Cortex of kidney (tissue), 1 donor: ENCODE measurements at places on chromosomes 4 and X.

GRCh38 chr4:131638781-131639180 lies 1510.3 kb upstream of the PCDH10 start:
- DNase-seq: no peak

DNA sequence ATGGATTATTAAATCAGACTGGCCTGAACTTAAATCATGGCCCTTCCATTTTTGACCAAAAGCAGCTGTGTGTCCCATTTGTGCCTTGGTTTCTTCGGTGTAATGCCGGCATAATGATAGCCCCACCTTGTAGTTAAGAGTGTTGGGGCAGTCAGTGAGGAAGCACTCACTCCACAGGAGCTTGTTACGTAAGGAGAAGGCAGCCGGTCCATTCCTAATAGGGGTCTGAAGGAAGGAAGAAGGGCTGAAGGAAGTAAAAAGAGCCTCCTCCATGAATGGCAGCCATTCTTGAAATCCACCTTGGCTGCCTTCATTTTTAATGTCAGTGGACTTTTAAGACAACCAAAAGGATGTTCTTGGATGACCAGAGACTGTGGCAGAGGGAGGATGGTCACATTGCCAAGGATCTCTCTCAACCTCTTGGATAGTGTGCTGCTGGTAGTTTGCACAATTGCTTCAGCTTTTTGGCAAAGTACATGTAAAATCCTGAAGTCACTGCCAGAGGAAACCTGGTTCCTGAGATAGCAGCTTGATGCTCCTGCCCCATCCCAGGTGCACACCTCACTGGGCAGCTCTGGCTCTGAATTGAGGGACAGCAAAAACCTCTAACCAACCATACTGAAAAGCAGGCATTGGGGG lies 113.5 kb downstream of the PTTG2 start:
- no peak for DNase-seq

DNA sequence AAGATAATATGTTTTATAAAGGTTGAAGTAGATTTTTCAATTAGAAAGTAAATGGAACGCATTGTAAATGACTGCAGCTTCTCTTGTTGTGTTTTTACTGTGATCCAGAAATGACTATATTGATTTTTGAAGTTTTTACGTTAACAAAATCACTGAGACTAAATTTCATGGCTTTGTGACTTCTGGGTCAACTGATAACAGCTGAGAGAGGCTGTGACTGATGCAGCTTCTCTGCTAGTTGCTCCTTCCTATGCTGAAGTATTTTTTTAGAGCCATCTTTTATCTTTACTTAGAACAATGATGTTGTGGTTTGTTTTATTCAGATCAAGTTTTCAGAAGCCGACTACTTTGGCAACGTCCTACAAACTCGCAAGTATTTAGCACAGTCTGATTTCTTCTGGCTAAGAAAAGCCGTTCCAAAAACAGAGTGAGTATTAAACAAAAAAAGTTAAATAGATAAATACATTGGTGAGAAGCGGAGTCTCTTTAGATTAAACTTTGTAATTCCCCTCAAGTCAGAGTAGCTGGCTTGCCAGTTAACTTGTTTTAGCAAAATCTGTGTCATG lies 94.7 kb upstream of the CBLL2 start:
- DNase-seq: no peak

- no peak for DNase-seq
Observed at GRCh38 chr4:156291317-156291716, 337.7 kb upstream of the CTSO start.

- DNase-seq: no peak
Observed at GRCh38 chr4:1574601-1575417, 109.3 kb downstream of the FAM53A start.

DNA sequence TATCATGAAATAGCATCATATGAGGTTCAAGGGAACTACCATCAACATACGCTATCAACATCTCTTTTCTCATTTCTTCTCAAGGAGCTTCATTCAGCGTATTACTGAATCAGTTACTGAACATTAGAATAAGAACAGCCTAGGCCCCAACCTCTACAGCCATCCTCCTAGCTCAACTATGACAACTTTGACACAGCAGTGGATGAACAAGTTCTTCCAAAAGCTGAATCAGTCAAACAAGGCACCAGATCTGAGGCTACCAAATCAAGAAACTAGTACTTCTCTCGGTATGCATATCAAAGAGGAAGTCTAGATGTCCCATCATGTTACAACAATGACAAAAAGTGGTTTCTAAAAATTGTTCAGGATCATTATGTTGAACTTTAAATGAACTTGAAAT lies 57.4 kb downstream of the GATB start:
- DNase-seq: no peak

GRCh38 chrX:119573840-119574393 lies 446 bp upstream of the UBE2A start:
- DNase-seq: no peak

DNA sequence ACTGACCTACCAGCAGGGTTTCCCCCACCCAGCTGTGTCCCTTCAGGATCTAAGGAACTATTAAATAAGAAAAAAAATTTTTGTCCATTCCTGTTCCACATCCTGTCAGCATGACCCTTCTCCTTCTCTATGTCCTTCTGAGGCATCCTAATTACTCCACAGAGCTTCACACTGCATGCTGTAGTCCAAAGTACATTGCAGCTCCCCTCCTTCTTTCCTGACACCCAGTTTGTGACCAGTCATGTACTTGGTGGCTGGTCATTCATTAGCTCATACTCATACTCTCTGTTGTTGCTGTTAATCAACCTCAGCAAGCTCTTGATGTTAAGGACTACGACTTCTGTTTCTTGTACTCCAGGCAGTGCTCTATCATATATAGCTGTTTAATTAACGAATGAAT lies 2.4 kb upstream of the EGF start:
- no peak for DNase-seq

- no peak for DNase-seq
Observed at GRCh38 chr4:87060957-87061356, 126.1 kb downstream of the AFF1 start.

GRCh38 chr4:73608689-73609594 lies 11.3 kb downstream of the RASSF6 start:
- DNase-seq: no peak

DNA sequence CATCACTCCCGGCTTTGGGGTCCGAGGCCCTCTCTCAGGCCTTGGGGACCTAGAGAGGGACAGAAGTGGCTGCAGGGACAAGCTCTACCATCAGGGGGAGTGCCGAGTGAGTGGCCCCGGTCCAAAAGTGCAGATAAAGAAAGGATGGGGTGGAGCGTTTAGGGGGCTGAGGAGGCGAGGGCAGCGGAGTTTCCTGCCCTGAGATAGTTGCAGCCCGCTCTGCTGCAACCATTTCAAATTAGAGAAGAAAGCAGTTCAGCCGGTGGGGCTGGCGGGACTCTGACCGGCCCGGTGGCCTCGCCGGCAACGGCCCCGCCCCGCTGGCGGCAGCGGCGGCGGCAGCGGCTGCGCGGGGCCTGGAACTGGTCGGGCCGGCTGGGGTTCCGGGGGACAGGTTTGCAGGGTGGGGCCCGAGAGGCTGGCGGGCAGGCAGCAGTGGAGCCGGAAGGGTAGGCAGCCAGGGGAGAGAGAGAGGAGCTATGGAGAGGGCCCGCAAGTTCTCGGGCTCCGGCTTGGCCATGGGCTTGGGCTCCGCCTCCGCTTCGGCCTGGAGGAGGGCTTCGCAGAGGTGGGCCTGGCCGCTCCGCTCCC lies 7.6 kb downstream of the DLG3 start:
- DNase-seq: peak; percentile 3

DNA sequence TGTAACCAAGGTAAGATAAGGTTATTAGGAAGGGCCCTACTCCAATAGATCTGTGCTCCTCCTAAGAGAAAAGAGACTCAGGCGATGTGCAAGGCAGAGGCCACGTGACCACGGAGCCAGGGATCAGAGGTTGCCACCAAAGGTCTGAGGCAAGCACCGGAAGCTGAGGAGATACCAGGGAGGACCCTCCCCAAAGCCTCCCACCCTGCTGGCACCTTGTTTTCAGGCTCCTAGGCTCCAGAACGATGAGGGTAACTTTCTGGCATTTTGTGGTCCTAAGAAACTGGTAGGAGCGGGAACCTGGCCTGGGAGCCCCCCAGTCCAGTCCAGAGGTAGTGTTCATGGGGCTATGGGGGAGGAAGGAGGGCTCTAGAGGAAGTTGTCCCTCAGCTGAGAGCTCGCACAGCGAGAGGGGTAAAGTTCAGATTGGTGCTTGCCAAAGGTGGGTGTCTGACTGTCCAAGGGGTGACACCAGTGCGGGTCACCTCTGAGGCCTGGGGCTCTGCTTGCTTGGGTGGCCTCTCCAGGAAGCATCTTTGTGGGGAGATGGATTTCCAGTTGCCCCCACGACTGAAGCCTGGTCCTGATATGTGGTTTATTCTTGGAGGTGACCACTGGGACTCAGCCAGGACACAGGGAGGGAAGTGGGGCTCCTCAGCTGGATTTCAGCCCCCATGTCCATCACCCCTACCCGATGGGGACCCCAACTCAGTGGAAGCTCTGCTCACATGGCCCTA lies 7.5 kb upstream of the LETM1 start:
- no peak for DNase-seq

- DNase-seq: no peak
Observed at GRCh38 chr4:44772340-44772739, 46.0 kb upstream of the GNPDA2 start.

- no peak for DNase-seq
Observed at GRCh38 chrX:68424719-68425118, 8.6 kb downstream of the OPHN1 start.

GRCh38 chrX:105502336-105502735 lies 281.8 kb upstream of the TEX13A start:
- DNase-seq: no peak

DNA sequence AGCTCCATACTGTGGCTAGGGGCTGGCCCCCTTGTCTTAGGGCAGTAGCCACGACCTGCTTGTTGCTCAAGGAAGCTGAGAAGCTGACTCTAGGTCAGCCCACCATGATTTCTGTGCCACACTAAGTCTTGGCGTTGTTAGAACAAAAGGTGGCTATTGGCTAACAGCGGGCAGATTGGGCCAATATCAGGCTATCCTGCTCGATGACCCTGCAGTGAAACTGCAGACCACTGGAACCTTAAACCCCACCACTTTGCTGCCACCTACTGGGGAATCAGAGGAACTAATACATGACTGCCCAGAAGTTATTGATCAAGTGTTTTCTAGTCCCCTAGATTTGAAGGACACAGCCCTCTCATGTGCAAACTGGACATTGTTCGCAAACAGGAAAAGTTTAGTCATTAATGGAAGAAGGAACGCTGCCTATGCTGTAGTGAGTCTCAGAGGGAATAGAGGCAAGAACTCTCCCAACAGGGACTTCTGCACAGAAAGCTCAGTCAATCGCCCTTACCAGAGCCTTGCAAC lies 17.0 kb upstream of the PAPSS1 start:
- DNase-seq: no peak

GRCh38 chr4:119048446-119048845 lies 87.2 kb upstream of the MYOZ2 start:
- no peak for DNase-seq

GRCh38 chrX:38183596-38183995 lies 37.1 kb downstream of the SRPX start:
- DNase-seq: no peak

GRCh38 chr4:114598191-114599121 lies at the start of gene UGT8:
TSS of gene UGT8 (plus strand) at chr4:114598807. CDS start at chr4:114622881, 24,074 bp downstream.
- no peak for DNase-seq

- DNase-seq: no peak
Observed at GRCh38 chr4:108068442-108068841, 78.8 kb downstream of the HADH start.

DNA sequence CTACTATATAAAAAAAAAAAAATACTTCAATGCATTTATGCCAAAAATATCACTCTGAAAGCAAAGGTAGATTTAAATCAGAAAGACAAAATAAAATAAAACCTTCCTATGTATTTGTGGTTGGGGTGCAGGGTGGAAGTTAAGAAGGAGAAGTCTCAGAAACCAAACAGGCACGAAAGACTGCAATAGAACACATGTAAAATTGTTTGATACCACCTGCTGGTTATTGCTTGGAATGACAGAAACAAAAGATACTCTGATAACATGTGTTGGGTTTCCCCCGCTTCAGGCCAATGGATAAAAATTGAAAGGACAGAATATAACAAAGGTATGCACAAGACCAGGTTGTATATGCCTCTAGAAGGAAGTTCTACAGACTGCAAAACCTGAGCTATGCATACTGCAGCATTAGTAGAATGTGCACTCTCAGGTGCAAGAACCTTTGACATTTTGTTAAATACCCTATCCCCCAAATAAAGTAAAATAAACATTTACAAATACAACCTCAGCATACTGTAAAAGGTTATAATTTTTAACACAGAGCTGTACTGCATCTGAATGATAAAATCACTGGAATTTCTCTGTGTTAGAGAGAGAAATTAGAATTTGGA lies 118.8 kb downstream of the GABRA2 start:
- no peak for DNase-seq

DNA sequence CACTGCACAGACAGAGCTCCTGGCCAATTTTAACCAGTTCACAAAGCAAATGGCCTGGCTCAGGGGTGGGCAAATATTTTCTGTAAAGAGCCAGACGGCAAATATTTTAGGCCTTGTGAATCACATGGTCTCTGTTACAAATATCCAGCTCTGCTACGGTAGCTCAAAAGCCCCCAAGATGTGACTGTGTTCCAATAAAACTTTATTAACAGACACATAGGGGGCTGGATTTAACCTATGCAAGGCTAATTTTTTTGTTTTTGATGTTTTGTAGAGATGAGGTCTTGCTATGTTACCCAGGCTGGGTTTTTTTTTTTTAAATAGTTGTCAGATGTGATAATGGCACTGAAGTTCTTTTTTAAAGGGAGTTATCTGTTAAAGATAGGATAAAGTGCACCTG lies 65.4 kb downstream of the PRKX start:
- DNase-seq: no peak

DNA sequence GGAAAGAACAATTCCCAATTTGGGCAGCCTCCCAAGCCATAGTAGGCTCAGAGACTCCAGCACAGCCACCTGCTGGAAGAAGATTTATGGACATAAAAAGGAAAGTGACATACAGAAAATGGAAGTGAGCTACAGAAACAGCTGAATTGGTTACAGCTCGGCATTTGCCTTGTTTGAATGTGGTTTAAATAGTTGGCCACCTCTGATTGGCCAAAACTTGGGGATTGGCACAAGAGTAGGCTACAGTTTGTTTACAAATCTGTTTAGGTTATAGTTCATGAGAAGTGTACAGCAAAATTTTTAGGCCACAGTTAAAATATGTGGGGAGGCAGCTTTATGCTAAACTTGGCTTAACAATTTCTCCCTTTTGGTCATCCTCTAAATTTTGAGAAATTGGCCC lies 150.4 kb downstream of the MAGEC1 start:
- no peak for DNase-seq

DNA sequence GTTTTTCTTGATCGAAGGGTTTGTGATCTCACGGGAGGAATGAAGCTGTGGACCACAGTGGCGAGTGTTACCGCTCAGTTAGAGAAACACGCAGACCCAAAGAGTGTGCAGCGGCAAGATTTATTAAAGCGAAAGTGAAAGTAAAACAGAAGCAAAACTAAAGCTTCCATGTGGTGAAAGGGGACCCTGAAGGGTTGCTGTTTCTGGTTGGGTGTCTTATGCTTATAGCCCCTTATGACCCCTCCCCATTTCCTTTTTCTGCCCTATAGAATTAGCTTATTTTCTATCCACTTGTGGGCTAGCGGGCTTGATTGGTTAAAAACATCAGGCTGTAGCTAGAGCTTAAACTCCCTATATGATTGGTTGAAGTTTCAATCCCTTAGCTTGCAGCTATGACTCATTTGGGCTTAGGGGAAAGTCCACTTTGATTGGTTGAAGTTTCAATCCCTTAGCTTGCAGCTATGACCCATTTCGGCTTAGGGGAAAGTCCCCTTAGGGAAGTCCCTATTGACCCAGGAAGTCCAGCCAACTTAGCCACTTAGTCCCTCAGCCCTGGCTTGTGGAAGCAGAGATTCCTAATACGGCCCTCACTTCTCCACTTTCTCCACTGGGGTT lies 171.2 kb upstream of the NWD2 start:
- no peak for DNase-seq
